Activated naive CD4-positive, alpha-beta T cell treated with Interleukin-2 at 50 U/mL for 16 hours (primary cell): ENCODE measurements at places on chromosomes 6 and 20.

GRCh38 chr6:40336940-40337760, 250.0 kb downstream of the LRFN2 start:
- no peak for DNase-seq

DNA sequence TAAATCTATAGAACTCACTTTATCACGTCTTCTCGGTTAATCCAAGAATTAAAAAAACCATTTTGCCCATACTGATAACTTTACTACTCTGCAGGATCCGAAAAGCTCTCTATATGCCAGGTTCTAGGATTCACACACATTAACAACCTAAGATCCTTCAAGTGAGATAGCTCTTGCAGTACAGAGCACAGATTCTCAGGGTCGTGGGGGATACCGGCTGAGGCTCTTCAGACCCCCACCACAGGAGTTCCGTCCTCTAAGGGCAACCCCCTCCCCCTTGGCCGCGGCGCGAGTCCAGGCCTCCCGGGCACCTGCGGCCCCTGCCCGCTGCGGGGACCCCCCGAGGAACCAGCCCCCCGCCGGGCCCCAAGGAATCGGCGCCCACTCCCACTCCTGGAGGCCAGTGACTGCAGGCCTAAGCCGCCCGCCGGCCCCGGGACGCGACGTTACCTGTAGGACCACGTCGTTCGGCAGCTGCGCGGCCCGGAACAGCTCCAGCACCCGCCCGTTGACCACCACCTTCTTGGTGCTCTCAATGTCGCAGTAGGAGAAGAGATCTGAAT, 892 bp downstream of the REPS1 start:
- DNase-seq, result no peak

DNA sequence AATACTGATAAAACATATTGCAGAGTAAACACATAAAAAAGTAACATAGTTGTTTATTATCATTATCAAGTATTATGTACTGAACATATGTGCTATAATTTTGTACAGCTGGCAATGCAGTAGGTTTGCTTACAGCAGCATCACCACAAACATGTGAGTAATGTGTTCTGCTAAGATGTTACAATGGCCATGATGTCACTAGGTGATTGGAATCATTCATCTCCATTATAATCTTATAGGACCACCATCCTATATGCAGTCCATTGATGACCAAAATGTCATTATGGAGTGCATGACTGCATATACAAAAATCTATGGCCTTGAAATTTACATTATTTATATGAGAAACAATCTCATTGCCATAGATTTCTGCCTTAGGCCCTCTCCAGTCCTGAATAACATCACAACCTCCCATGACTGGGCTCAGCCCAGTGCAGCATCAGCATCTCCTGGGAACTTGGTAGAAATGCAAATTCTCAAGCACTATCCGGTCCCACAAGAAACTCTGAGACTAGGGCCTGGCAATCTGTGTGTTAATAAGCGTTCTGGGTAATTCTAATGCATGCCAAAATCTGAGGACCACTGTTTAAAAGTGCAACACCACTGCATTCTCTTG, 352.0 kb upstream of the MARCKS start:
- DNase-seq, result no peak

GRCh38 chr20:2237059-2237458, 58.7 kb upstream of the TGM3 start:
- DNase-seq, result no peak

GRCh38 chr20:4174909-4175308, 159.6 kb upstream of the RNF24 start:
- DNase-seq, result no peak

GRCh38 chr6:88166493-88167351, 575 bp upstream of the CNR1 start:
- DNase-seq, result no peak

DNA sequence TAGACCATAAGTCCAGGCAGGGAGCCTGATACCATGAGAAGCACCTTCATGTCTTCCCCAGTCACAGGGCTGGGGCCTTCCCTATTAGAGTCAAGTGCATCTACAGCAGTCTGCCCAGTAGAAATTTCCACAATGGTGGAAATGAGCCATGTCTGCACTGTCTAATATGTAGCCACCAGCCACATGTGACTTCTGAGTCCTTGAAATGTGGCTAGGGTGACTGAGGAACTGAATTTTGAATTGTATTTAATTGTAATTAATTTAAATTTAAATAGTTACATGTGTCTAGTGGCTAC, 300.2 kb downstream of the CLIC5 start:
- no peak for DNase-seq

DNA sequence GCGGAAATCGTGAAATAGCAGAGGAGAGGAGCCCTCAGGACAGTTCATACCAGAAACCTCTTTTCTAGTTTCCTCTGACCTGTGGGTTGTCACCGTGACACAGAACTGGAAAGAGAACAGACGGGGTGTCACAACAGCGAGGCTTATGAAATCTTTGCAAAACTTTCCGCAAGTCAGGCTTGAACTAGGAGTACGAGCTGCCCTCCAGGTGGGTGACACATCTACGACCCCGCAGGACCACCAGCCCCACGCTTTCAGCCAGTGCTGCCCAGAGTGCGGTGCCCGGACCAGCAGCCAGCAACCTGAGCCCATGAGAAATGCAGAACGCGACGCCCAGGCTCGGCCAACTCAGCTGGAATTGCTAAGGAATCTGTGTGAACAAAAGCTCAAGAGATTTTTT, 30.8 kb downstream of the WRNIP1 start:
- no peak for DNase-seq

DNA sequence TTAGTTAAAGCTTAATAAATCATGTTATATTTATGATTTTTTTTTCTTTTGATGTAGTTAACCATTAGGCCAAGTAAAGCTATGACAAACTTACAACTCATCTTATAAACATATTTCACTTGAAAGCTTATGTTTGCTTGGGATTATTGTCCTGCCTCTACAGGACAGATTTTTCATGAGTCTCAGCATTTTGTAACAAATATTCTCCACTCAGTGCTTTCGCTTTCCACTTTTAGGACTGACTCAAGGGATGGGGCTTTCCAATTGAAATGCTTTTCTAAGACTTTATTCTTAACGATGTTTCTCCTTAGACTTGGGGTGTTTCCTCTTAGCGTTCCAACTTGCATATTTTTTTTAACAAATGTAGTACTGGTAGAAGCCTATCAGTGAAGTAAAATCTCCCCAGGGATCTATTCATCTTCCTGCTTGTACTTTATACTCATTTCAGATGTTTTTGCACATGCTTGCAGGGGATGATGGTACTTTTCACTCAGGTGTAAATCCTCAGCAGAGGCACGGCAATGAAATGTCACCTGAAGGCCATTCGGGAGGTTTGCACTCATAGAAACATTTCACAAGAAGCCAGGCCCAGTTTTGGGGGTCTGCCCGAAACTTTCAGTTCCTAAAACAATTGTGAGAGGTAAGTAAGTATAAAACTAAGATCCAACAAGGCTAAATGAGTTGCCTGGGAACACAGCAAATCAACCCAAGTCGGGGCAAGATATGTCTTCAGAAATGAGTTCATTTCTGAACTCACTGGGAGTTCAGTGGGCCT, 298.1 kb upstream of the FOXQ1 start:
- DNase-seq, result no peak

- peak; percentile 42 for DNase-seq
These were observed 586 bp upstream of the LST1 start for GRCh38 chr6:31585491-31585890.

DNA sequence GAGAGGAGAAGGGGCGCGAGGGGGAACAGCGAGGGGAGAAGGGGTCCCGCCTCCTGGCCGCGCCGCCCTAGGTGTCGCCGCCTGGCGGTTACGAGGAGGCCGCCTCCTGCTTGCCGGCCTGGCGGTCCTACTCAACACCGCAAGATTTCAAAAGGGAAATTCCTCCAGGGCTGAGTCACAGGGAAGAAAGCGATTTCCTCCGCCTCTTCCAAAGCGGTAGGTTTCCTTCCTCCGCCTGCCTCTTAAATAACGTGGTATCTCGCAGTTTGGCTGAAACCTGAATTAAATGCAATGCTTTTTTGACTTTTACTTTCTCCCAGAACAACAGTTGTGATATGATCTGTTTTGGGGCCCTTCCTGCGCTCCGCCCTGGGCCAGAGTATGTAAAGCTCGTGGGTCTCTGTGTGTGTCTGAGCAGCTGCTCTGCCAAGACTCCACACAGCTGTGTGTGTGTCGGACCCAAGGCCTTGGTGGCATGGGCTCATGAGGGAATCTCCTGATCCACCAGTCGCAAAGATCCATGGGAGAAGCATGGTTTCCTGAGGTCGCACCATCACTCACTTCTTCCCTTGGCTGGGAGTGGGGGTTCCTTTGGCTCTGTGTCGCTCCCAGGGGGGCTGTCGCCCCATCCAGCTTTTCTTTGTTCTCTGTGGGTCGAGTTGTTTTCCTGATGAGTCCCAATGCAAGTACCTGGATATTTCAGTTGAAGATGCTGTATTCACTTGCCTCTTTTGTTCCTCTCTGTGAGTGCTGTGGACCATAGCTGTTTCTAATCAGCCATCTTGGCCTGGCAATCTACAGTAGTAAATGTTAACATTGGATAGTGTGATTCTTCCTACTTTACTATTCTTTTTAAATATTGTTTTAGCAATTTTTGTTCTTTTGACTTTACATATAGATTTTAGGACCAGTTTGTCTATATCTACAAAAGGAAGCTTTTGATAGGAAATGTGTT, 31.6 kb upstream of the NOTCH4 start:
- peak; percentile 70 for DNase-seq

GRCh38 chr6:46104209-46104608, 25.6 kb upstream of the ENPP4 start:
- DNase-seq, result no peak

DNA sequence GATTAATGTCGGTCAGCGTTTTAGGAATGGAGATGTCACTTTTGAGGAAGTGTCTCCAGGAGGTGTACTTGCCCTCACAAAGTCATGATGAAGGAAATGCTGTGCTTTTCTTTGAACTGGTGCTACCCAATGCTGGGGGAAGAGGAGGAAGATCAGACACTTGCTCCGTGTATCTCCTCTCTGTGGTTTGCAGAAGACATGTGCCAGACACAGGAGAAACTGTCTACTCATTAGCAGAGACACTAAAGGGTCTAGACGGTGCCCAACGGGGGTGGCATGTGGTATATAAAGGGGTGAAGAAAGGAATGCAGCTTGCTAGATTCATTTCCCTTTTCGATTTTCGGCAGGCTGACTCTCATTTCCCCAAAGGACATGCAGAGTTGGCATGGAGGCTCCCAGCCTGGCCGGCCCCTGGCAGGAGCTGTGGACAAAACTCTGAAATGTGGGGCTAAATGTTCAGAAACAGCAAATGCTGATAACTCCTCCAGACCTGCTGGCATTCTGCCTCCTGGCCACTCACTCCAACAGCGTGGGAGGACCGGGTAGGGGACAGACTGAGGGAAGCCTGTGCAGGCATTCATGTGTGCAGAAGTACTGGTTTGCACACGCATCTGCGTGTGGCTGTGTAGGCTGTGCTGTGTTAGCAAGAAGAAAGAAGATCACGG, 59.6 kb upstream of the QKI start:
- DNase-seq, result no peak

GRCh38 chr6:159461998-159462397, 231.0 kb downstream of the SOD2 start:
- no peak for DNase-seq

DNA sequence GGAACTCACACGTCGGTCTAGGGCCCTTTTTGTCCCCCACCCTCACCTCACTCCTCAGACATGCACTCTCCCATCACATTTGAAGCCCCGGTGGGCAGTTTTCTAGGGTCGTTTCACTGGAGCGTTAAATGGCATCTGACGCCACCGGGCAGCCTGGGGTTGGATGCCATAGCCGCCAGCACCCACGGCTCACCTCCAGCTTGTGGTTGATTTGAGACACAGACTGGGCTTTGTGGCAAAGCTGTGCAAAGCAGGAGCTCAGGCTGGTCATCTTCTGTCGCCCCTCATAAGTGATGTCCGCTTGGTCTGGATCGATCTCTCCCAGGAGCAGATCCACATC, 530 bp downstream of the GOPC start:
- DNase-seq, result peak; percentile 21

DNA sequence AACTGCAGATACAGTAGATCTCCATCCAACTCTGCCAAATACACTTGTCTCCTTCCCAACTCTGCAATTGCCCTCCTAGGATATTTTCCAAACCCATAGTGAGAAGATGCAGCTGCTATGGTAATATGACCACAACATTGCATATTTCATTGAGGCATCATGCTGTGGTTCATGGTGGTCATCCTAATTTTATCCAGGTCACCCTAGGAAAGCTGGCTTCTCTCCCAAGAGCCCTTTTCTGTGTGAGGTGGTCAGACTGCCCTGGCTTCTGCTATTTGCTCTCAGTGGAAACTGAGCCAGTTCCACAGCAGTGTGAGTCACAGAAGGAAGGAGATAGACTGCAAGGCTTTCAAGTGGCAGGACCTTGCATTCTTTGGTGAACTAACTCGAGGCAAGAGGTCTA, 5.5 kb downstream of the OGFRL1 start:
- no peak for DNase-seq

DNA sequence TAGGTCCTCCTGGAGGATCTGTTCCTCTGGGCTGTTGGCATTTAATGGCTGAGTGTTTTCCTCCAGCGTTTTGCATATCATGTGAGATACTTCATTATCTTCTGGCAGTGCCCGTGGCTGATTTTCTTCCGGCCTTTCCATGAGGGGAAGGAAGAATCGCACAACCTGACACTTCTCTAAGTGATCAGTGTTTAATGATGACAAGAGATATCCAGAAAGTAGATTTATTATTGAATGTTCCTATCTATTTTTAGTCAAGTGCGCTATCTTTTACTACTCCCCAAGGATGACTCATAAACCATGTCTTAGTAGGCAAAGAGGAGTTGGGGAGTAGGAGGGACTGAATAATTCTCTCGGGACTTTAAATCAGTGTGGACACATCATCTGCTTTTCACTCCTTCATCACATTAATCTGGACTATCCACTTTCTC, 149.7 kb downstream of the PLCB4 start:
- no peak for DNase-seq

DNA sequence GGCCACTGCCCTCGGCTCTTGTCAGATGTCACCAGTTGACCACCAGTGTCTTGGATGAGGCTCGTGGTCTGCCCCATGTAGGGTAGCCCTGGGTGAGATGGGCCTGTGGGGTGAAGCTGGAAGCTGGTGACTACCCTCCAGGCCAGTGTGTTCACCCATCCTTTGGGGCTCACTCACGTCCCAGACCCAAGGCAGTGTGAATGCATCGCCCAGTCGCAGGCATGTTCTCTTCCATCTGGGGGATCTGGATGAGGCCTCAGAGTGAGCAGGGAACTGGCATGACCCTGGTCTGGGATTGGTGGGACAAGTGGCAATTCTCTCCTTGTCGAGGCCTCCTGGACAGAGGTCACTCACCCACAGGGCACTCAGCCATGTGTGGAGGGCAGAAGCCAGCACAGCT, 120.1 kb upstream of the PHACTR3 start:
- no peak for DNase-seq
